ENCODE measurements at places on chromosomes 6 and 20.

DNA sequence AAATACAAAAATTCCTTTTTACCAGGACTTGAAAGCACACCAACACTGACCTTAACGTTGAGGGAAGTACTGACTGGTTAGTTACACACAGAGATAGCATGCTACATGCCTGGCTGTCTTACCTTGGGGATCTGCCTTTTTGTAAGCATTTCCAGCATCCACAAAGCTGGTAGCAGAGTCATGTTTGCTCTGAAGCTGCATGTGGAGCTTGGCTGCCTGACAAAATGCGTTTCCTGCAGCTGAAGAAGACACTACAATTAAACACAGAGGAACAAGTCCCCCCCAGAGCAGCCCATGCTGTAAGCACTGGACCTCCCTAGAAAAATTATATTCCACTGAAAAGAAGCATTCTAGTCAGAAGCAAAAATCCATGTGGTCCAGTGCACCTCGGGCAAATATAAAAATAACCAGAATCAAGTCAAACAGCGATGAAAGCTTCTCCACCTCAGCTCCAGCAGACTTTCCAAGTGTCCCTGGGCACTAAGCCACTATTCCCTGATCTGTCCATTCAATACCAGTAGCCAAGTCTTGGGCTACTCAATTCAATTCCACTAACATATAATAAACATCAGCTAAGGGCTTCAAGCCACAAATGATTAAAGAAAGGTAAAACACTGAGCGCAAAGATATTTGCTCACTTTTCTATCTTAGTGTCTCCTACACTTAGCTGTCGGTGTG lies 24.2 kb downstream of the NAPB start:
- no peak for DNase-seq

GRCh38 chr6:131000544-131000943 lies 62.5 kb downstream of the EPB41L2 start:
- DNase-seq, result no peak

GRCh38 chr6:138004430-138005287 lies 102.6 kb downstream of the PERP start:
- no peak for DNase-seq

- DNase-seq, result peak; percentile 27
These were observed 91.7 kb downstream of the NCR2 start for GRCh38 chr6:41426888-41427641.

GRCh38 chr6:156182356-156182755 lies 594.8 kb upstream of the ARID1B start:
- DNase-seq, result no peak

DNA sequence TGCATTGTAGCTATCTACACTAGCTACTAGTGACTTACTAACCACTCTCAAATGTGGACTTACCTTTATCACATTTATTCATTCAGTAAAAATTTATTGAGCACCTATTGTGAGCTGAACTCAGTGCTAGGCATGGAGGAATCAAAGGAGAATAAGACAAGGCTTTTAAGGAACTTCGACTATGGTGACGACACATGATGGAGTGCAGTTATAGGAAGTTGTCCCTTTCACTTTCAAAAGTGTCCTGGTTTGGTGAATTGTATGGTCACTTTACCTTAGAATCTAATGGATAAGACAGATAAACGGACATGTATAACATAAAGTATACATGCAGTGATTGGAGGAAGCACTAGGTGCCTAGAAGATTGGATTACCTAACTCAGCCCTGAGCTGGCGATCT lies 4.3 kb downstream of the AKAP7 start:
- no peak for DNase-seq

GRCh38 chr20:58883241-58883691 lies 30.8 kb downstream of the GNAS start:
- DNase-seq, result no peak

DNA sequence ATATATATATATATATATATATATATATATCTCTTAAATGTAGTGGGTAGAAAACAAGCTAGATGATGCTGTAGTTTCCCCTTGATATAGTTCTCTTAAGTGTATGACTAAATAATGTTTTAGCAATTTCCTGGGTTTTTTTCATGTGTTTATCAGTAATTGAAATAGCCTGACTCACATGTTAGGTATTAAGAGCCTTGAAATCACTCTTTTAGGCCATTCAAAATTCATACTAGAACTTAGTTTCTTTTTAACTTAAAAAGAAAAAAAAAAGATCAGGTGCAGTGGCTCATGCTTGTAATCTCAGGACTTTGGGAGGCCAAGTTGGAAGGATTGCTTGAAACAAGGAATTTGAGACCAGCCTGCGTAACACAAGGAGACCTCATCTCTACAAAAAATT lies 44.1 kb downstream of the NKX2-4 start:
- DNase-seq, result no peak

- DNase-seq, result no peak
These were observed 123.0 kb upstream of the FAM184A start for GRCh38 chr6:119201480-119201879.

DNA sequence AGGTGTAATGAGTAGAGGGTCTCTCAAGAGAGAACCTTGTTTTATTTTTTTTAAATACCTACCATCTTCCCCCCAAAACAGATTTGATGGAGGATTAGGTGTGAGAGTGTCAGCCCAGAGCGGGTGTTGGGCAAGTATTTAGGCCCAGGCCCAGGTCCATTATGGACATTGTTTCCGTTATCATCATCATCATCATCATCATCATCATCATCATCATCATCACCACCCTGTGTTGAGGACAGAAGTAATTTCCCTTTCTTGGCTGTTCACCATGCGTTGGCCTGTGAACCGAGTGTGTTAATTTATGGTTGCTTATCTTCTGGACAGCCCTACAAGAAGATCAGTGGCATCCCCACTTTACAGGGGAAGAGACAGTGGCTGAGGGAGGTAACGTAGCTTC lies 28.6 kb downstream of the PSMF1 start:
- no peak for DNase-seq

GRCh38 chr6:17780061-17780460 lies 73.3 kb upstream of the NUP153 start:
- DNase-seq, result no peak

DNA sequence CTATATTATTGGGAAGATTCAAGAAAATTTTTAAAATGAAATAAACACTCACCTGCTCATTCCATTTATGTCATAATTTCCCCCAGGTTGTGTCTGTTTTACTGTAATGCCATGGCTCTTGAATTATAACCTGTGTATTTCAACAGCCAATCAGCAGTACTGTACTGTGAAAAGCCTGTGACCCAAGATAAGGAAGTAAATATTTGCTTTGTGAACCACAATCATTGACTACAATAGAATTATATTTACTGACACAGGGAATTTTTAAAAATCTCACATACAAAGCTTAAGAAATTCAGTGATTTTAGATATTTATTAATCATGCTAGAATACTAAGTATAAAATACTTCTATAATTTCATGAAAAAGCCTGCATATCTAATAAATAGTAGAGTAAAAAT lies 6.0 kb downstream of the RGS17 start:
- no peak for DNase-seq

- no peak for DNase-seq
These were observed 26.3 kb downstream of the PPP1R14C start for GRCh38 chr6:150169181-150169580.

DNA sequence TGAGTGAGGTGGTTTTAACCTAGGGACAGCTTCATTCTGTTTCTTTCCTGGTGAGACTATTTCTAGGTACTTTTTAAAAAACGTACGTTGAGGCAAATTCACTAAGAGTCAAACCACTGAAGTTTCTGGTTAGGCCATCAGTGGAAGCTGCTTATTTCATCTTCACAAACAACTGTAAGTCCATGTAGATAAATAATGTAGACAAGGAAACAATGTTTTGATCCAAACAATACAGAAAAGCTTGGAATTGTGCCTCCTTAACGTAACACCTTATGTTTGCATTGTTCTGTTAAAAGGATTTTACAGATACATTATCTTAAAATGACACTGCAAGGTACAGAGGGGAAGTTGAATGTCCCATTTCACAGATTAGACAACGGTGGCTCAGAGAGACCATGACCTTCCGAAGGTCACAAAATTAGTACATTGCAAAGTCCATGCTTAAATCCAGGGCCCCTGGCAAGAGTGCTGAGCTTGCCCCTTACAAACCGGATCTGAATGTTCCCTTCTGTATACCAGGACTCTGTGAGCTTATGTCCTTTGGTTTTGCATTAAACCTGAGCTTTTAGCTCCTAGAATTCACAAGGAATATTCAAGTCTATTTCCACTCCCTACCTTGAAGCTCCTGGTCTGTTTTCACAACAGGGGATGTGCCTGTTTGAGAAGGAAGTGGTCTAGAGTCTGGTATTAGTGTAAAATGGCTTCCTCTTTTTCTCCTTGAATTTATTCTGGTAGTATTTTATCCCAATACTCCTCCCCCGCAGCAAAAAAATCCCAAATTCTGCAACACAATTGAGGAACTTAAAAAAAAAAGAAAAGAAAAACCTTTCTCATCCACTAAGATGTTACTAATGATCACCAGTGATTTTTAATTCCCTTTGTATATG lies 28.9 kb upstream of the ZNF217 start:
- DNase-seq, result no peak

GRCh38 chr6:154613137-154613676 lies 102.7 kb upstream of the CNKSR3 start:
- DNase-seq, result no peak

DNA sequence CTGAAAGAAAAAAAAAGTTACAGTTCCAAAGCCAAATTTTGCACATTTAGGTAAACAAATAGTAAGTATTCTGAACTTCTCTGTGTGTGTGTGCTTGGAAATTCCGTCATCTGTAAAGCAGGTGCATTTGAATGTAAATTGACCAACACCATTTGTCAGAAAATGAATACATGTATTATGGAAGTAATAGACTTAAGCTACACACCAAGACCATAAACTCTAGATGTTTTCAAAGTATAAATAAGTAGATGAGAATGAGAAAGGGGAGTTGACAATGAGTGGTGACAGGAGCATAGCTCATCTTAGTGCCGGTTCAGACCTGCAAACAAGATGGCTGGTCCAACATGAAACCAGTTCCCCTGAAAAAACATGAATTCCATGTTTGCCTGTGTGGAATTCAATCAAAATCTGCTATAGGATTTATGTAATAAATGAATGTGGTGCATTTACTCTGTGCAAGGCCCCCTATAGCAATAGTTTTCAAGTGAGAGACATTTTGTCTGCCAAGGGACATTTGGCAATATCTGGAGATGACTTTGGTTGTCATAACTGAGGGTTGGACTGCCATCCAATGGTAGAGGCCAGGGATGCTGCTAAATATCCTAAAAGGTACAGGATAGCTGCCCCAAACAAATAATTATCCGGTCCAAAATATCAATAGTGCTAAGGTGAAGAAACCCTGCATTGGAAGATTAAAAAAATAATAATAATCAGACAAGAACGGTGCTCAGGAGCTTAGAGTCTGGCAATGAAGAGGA lies 11.0 kb upstream of the FILIP1 start:
- DNase-seq, result no peak

- no peak for DNase-seq
These were observed 474.4 kb upstream of the HSF2 start for GRCh38 chr6:121925024-121925423.

GRCh38 chr6:104788400-104788799 lies 71.3 kb downstream of the HACE1 start:
- DNase-seq, result no peak

DNA sequence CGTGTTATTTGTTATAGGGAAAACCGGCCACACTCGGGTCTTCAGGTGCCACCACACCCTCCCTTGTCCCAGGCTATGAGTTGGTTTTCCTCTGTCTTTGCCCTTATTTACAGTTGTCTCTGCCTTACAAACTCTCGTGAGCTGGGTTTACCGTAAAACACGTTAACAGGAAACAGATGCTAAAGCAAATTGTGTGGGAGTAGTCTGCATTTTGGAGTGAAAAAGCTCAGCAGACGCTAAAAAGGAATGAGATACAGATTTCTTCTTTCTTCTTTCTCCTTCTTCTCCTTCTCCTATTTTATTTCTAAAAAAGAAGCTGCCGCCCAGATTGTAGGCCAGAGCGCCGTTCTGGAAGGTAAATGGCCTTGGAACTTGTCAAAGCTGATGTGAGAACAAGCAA lies 51.9 kb downstream of the APCDD1L start:
- DNase-seq, result no peak

DNA sequence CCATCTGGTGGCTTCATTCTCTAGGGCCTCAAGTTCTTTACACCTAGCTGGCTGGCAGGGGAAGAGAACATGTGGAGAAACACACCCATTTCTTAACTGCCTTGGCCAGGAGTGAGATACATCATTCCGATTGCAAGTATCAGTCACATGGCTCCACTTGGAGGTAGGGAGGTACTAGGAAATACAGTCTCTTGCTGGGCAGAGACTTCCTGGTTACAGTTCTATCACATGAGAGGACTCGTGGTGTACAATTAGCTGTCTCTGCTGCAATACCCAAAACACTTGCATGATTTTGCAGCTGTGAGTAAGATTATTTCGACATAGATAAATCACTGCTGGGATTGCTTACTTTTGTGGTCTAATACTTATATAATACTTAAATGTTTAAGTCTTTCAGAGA lies 51.1 kb downstream of the GTF2H5 start:
- no peak for DNase-seq

DNA sequence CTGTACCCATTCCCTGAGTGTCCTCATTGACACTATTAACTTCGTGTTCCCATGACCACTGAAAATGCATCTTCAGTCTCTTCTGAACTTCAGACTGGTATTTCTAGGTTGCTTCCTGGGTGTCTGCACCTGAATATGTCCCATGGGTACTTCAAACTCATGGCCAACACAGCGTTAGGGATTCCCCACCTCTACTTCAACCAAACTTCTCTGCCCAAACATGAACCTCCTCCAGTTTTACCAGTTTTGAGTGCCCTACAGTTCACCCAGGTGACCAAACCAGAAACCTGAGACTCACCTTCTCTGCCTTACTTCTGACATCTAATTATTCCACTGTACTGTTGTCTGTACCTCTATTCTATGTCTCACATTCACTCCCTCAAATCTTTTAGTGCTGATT lies 99.5 kb upstream of the SUPT3H start:
- DNase-seq, result no peak

GRCh38 chr6:63269470-63269869 lies 50.3 kb downstream of the LGSN start:
- DNase-seq, result no peak

GRCh38 chr6:90062667-90063066 lies 168.4 kb downstream of the GJA10 start:
- DNase-seq, result no peak

DNA sequence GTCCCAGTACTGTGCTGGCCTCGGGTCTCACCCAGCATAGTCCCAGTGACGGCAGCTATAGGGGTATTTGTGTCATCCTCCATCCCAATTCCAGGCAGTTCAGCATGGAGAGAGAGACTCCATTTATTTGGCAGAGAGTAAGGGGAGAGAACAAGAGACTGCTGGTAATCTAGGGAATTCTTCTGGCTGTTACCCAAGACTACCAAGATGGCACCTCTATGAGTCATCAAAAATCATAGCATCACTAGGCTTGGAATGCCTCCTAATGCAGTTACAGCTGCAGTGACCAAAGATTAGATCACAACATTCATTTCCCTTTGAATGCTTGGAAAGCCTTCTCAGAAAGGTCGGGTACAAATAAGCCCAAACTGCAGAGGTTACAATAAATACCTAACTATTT lies 660.4 kb upstream of the FLRT3 start:
- DNase-seq, result no peak

All from nephron progenitor cell (in vitro differentiated cells).